ENCODE measurements at places on chromosomes 3 and 15.

DNA sequence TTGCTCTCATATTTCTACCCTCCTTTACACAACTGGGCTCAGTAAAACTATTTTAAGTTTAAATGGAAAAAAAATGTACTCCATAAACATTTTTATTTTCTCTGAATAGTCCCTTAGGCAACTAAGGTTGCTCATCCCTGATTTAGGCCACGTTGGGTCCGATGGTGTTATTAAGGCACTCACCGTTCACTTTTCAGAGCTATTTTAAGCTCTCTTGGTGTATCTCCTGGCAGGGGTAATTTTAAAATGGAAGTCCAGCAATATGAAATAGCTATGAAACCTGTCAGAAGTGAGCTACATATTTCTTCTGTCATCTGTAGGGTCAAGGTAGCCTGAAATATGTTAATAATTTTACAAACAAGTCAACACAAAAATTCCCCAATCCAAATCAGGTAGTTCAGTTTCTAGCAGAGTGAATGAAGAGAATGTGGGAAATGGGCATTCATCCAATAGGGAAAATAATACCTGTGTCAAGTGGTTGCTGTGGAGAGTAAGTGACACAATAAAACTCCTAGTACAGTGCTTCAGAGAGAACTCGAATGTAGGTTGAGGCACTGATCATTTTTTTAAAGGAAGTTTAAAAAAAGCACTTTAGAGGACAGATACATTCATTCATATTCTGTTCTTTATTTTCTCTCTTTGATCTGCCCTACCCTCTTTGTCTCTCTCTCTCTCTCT, 209.3 kb upstream of the FEZF2 start:
- DNase-seq = no peak

GRCh38 chr3:149003653-149004305, 12.4 kb downstream of the GYG1 start:
- no peak for DNase-seq

GRCh38 chr3:55500555-55501330, 13.6 kb upstream of the WNT5A start:
- DNase-seq = no peak

DNA sequence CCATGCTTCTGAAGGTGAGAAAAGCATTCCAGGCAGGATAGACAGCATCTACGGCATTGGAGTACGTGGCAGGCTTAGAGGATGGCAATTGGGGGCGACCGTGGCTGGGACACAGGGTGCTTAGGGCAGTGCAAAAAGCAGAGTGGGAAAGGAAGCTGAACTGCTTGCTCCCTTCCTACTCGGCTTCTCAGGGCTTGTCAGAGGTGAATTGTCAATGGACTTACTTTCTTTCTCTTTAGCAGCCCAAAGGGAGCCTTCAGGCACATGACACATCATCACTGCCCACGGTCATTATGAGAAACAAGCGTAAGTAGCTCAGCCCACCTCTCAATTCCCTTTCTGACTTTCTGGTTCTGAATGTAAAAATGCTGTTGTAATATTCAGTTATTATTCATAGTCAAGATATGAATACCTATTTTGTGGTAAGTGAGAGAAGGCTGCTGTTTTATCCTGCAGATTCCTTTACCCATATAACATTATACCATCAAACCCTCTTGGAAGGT, 84.3 kb downstream of the KLHL25 start:
- no peak for DNase-seq
